ENCODE measurements at places on chromosomes 12 and 14.

DNA sequence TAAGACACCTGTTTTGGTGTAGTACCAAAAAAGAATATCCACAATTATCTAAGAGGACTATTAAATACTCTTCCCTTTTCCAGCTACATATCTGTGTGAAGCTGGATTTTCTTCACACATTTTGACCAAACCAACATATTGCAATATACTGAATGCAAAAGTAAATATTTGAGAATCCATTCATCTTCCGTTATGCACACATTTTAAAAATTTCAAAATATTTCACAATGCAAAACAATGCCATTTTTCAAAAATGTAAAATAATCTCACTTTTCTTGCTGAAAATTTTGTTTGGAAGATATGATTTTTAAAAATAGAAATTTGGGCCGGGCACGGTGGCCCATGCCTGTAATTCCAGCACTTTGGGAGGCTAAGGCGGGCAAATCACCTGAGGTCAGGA, 133.9 kb upstream of the FUT8 start:
- peak; percentile 13 for DNase-seq

GRCh38 chr12:19630536-19630935, 191.2 kb downstream of the AEBP2 start:
- DNase-seq = no peak

DNA sequence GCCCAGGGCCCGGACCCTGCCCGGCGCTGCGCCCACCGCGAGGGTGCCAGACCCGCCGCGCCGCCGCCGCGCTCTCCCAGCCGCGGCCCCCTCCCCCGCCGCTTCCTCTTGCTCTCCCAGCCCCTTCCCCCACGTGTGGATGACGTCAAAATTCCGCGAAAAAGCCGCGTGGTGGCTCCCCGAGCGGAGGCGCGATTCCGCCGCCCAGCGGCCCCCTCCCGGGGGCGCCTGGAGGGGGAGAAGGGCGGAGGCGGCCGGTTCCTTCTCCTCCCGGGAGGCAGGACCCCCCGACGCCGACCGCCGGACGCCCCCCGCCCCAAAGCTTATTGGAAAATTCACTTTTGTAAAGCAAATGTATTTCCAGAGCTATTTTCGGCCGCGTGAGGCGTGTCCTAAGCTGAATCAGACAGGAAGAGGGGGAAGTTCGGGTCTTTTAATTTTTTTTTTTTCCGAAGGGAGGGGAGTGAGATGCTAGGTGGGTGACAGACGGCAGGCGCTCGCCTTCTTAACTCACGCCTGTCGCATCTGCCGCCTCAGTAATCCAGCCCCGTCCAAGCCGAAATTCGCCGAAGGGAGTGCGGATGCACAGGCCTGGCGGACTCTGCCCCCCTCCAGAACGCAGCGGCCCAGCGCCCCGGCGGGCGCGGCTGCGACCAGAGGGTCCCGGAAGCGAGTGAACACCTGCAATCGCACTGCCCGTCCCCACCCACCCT, 4.1 kb upstream of the CCND2 start:
- no peak for DNase-seq

- DNase-seq = no peak
Observed at GRCh38 chr12:49985981-49986380, 13.2 kb downstream of the AQP6 start.

DNA sequence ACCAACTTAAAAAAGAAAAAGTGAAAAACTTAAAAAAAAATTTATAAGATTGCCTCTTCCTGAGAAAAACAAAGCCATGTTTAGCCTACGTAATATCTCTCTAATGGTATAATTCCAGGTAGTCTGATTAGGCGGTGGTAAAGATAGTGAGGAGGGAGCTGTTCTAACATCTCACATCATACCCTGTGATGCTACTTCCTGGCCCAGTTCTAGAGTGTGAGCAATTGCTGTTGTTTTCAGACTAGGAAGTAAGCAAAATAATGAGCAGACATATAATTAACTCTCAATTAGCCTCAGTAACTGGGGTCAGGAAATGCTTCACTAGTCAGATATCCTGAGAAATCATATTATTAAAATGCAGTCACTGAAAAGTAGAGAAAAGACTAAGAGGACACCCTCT, 113.9 kb downstream of the PHLDA1 start:
- DNase-seq = no peak

GRCh38 chr14:105138021-105138541, 30.5 kb downstream of the JAG2 start:
- DNase-seq = no peak

- DNase-seq = no peak
Observed at GRCh38 chr12:124347335-124347734, 52.4 kb downstream of the RFLNA start.

- DNase-seq = no peak
Observed at GRCh38 chr12:57343703-57344378, 87.0 kb downstream of the R3HDM2 start.

- DNase-seq = no peak
Observed at GRCh38 chr14:33126433-33126832, 187.8 kb downstream of the NPAS3 start.

DNA sequence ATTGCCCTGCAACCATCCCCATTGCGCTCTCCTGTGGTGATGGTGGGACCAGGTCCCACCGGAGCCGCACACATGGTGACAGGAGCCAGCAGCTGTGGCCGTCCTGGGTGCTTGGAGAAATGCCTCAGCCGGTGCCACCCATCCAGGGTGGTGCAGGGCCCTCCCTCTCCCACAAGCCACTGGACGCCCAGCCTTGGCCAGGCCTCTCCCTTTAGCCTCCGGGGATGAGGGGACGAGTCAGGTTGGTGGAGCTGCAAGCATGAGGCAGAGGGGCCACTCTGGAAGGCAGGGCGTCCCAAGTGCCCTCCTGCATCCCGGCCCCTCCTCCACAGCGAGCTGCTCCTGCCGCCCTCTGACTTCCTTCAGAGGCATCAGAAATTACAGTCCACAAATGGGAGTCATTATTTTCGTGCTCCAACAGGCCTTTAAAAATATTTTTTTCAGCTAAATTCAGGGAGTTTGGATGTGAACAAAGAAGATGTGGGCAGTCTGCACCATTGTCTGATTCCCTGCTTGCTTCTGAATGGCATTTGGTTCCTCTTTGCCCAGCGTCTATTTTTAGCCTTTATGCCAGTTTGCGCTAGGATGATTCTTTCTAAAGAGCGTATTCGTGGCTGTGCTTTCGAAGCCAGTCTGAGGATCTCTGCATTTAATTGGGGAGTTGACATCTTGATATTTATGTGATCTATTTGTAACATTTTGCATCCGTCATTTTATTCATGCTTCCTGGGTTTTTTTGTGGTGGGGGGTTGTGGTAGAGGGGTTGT, 189.4 kb downstream of the ADGRD1 start:
- no peak for DNase-seq

DNA sequence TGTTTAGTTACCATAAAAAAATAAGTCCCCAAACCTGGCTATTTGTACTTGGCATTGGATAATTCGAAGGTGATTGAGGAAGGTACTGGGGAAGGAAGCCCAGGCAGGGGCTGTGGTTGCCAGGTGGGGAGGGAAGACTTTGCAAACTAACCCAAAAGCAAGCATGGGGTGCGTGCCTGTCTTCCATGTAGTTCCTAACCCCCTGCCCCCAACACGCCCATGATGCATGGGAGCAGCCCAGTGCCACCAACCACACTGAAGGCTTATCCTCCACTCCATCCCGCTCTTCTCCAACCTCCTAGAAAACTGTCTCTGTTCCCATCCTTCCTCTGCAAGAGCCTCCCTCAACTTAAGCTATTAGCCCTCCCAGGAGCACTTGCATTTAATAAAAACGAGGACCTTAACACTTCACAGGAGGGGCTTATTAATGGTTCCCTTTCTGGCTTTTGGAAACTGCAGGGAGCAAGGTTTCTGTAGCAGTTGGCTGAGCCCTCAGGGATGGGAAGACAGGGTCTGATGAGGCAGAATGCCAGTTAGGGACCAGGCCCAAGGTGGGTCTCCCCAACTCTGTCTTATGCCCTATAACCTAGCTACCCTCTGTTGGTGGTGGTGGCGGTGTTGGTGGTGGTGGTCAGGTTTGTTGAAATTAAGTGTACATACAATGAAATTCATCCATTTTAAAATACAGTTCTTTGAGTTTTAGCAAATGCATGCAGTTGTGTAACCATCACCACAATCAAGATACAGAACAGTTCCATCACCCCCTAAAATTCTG, 96.0 kb downstream of the ZFP36L1 start:
- DNase-seq = no peak

- no peak for DNase-seq
Observed at GRCh38 chr14:31953210-31953609, 123.9 kb upstream of the ARHGAP5 start.

DNA sequence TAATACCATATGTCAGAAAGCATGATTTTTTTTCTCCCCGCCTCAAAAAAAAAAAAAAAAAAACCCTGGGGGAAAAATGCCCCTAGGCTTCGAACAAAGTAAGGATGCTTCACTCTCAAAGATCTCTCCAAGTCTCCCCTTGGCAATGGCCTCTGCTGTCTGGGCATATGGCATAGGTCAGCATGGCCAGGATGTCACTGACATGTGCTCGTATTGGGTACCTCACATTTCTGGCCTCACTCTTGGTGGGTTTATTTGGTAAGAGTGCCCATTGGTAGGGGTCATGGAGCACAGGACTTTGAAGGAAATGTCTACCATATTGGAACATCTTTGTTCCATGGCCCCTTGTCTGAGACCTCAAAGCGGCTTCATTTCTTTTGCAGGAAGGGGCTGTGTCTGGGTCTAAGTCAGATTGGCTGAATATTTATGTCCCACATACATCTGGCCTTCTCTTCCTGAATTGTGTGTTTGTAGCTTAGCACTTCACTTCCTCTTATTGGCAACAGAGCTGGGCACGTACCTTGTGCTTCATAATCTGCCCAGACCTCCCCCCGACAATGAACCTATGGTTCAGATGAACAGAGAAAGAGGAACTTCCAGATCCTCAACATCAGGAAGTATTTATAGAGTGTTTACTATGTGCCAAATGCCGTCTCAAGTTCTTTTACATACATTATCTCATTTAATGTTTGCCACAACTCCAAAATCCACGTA, 36.3 kb upstream of the OAS1 start:
- no peak for DNase-seq

DNA sequence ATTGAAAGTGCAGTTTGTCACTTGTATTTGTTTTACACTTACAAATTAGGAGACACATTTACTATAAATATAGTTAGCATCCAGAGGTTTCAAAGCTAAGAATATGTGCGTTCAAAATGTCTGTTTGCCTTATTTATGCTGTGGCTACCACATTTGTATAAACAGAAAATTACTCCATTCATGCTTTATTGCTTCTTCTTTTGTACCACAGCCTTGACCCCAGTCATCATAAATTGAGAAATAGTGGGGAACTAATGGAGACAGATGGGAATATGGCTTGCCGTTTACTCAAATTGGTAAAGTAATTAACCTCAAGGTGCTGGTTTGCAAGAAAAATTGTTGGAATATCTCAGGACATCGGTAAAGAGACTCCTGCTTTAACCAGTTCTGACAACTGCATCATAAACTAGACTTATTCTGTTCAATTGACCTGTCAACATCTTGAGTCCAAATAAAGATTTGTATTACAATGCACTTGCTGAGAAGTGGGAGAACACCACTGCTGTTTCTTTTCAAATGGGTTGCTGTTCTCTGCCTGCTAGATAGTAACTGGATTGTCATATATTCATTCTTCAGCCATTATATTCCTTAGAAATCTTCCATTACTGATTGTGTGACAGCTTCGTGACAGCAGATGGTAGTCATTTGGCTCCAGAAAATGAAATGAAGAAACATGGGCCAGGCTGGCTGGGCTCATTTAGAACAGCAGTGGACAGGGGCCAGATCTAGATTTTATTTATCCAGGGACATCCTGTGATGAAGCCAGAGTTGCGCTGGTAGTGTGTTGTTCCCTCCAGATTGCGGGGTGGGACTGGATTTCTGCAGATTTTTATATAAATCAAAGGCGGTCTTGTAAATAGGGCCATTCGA, 354.4 kb downstream of the EGLN3 start:
- no peak for DNase-seq

- DNase-seq = no peak
Observed at GRCh38 chr14:32073537-32074189, 3.4 kb upstream of the ARHGAP5 start.

DNA sequence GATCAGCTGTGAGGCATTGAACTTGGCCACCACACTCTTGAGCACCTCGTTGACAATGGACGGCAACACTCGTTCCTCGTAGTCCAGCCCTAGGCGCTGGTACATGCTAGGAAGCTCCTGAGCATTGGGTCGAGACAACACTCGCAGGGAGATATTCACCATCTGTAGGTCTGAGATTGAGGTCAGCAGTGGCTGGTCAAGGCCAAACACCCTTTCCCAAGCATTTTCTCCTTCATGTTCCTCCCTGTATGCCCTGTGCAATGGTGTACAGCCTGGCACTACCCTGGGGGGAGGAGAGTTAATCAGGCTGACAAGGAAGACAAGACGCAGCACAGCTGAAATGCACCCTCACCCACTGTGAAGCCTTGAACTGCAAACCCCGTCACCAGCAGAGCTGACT, 2.0 kb downstream of the PHB2 start:
- no peak for DNase-seq

DNA sequence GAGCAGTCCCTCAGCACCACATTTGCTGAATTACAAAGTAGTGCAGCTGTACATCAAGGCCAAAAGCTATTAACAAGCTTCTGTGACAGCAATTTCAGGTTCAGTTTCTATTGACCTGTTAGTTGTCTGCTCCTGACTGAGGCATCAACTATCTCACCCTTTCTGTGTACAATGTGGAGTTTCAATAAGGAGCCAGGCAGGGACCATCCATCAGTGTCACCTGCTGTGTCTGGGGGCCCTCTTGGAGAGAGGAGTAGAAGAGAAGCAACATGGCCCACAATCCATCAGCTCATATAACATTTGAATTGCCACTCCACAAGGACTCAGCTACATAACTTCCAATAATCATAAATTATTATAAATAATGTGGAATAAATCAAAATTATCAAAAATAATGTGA, 72.3 kb upstream of the CCDC196 start:
- DNase-seq = no peak

DNA sequence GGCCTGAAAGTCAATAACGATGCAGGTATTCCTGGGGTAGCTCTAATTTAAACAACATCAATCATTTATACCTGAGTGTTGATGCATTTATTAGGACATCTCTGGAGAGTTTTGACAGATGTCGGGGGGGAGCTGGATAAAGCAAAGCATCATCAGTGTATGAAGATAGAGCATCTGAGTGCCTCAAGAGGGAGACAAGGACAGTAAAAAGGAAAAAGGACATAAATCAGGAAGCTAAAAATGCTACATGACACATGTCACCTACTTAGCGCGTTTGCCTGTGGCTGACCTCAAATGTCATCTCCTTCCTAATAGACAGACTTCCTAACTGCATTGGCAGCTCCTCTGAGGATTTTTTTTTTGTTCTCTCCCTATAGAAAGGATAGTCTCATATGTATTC, 259.5 kb upstream of the PKP2 start:
- no peak for DNase-seq

- no peak for DNase-seq
Observed at GRCh38 chr12:88433997-88434703, 146.1 kb downstream of the KITLG start.

- no peak for DNase-seq
Observed at GRCh38 chr12:1473418-1473817, 121.0 kb downstream of the FBXL14 start.

- DNase-seq = no peak
Observed at GRCh38 chr14:70807898-70808415, 1.4 kb downstream of the MAP3K9 start.

All from hypothalamus (tissue), 51 donors.